GM10248 (cell line): ENCODE measurements at places on chromosomes 7 and 10.

DNA sequence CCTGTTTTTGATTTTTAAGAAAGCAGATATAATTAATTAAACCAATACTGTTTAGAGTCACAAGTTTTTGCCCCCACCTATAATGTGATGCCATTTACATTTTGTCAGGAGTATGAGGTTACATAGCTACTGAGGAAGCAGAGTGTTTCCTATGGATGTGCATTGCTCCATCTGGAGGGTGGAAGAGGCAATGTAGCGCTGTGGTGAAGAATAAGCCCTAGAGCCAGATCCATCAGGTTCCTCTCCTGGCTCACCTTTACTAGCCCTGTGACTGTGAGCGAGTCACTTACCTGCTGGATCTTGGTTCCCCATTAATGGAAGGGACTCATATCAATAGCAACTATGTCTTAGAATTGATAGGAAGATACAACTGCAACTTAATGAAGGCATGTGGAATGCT lies 216.0 kb downstream of the GPAM start:
- no peak for DNase-seq

- no peak for DNase-seq
These were observed 66.1 kb downstream of the COBL start for GRCh38 chr7:51250512-51250911.

DNA sequence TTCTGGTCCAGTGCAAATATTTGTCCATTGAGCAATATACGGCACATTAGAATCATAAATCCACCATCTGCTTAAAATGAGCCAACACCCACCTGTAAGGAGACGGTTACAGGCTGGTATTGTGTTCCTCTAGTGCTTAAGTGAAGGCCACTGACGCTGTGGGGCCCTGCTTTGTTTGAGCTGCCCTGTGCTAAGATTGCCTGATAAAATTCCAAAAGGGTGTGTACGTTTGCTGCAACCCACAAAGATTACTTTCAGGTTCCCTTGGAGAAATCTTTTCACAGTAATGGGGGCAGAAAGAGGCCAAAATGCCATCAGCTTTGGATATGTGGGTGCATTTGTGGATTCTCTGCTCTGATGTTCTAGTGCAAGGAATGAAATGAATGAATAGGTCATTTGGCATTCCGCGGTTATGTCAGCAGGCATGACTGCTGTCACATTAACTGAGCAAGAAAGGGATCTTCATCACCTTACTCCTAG lies 34.4 kb downstream of the AGR3 start:
- DNase-seq, result no peak

- no peak for DNase-seq
These were observed 1.7 kb upstream of the LFNG start for GRCh38 chr7:2517678-2518507.

GRCh38 chr10:88244781-88245625 lies 338.1 kb downstream of the RNLS start:
- no peak for DNase-seq

DNA sequence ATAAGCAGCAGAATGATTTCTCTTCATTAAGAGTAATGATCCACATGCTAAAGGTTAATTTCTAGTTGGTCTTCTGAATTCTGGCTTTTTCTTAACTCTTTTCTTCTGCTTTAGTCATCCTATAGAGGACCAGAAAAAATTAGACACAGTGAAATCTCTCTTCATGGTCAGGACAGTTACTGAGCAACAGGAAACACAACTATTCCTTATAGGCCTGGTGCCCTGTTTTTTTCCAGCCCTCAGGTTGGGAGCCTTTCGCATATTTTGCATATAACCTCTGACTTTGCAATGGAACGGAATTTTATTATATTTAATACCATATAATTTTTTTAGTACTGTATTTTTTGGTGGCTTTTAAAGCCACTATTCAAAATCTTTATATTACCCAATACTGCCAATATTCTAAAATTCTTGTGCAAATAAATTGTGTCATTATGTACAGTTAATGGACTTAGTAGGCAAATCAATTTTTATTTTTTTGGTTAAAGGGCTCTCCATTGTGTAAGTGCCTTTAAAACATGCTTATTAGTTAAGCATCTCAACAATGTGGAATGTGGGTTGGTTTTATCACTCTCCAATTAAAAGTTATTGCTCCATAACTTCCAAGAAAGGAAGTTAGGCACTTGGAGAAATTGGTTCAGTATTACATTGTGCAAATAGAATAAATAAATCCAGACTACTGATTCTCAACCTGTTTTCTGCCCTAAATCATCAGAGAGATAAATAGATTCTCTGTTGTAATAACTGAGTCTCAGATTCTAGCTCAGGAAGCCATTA lies 22.5 kb downstream of the ARL4A start:
- DNase-seq, result no peak

DNA sequence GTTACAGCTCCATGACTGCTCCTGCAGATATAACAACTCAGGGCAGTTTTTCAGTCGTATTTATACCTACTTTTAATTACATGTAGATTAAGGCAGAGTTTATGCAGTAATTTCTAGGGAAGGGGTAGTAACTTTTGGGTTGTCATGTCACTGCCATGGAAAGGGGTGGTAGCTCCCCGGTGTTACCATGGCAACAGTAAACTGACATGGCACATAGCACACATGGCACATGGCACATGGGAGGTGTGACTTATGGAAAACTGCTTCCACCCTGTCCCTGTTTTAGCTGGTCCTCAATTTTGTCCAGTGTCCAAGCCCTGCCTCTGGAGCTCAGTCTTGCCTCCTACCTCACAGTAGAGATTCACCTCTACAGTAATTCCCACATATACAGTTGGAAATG lies 3.9 kb upstream of the TOMM7 start:
- DNase-seq, result no peak

- no peak for DNase-seq
These were observed 68.4 kb downstream of the PHTF2 start for GRCh38 chr7:77866786-77867536.

DNA sequence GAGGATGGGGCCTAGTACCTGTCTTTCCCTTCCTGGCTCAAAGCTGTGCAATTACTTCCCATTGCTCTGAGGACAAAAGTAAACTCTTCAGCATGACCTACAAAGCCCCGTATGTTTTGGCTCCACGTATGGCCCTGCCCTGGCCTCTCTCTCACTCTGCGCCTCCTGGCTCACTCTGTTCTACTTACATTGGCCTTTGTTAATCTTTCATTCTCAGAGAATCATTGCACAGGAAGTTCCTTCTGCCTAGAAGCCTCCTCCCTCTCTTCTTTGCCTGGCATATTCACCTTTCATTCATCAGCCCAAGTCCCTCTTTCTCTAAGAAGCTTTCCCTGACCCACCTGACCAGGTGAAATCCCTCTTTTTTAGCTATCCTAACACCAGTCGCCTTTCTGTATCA lies 23.9 kb downstream of the LIPM start:
- DNase-seq, result no peak

DNA sequence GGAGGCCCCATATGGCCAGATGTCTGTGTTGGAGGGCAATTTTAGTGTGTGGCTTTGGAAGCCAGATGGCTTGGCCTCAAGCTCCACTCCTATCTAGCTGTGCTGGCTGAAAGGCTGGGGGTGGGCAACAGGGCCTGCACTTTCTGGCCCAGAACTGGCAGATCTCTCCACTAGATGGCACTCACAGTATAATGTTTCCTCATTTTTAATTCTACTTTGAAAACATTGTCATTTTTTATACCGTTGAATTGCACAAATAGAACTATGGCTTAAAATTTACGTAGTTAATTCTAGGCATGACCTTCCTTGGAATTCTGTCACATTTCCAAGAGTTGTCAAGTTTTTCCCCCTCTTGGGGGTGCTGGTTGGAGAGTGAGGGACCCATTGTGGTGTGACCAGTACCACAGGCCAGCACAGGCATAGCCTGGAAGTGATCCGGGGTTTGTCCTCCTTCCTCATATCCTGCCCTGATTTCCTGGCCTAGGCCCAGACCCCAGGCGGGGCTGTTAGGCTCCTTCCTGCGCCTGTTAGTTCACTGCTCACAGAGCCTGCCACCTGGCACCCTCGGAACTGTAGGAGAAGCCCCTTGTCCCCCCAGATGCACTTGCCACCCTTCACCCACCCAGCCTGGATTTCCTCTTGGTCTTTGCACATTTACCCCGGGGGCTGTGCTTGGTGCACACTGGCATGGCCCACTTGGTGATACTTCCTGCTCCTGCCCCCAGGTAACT lies 52.8 kb downstream of the ARHGAP22 start:
- peak; percentile 75 for DNase-seq

DNA sequence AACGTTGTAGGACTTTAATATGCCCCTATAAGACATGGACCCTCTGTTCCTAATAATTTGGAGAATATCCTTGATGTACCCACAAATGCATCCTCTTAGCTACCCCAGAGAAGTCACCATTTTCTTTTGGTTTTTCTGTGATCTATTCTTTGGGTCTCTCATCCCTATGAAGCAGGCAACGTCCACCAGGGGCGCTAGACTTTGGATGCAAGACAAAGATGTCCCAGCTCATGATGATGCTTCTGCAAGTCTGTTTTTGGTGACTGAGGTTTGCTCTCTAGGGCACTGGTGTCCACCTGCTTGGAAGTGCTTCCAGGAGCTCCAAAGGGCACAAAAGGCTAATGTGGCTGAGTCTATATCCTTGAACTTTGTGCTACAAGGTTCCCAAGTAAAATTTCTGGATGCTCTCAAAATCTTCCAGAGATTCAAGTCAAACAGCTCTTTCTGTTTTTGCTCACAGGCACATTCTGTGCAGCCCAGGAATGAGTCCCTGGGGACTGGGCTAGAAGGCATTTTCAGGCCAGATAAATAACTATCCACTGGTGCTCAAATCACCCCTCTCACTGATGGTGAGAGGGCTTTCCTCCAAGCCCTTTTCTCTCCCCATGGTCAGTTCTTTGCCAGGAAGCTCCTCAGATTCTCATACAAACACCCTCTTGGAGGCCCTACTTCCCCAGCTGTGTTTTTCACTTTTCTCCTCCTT lies 166.4 kb downstream of the C7orf25 start:
- DNase-seq, result no peak

DNA sequence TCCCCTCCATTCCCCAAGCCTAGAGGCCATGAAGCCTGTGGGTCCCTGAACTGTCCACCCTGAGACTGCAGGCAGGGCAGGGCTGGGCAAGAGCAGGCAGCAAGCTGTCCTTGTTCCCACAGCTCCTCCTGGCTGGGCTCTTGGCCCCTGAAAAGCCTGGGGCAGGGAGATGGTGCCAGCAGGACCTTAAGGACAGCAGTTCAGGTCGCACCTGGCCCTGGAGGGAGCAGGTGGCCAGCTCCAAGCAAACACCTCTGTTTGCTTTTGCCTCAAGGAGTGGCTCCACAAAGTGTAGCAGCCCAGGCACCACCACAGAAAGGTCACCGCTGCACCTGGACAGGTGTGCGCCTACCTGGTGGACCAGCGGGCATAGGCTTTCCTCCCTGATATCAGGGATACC lies 5.2 kb downstream of the RET start:
- DNase-seq, result no peak

DNA sequence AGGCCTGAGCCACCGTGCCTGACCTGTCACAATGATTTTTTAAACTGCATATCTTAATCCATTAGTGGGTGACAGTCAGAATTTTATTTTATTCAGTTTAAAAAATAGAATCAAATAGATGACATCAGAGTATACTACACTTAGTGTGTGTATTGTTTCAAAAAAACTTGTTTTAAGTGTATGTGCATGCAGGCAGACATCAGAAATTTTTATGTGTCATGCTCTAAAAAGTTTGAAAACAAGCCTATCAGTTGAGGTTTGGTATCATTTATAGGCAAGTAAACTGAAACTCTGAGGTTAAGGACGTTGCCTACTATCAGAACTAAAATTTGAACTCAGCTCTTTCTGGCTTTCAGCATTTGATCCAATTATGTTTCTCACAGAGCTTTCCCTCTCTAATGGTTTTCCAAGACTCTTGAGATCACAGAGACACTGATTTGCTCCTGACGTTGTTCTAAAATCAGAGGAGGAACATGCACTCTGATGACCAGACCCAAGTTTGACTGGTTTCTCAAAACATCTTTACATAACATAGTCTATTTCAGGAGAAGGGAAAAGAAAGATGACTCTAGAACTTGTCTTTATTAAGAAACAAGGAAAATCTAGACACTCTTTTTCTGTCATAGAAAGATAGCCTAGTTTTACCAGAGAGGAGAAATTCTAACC lies 188.6 kb downstream of the AUTS2 start:
- DNase-seq, result no peak

GRCh38 chr10:72567421-72567820 lies 58.5 kb downstream of the MICU1 start:
- no peak for DNase-seq

DNA sequence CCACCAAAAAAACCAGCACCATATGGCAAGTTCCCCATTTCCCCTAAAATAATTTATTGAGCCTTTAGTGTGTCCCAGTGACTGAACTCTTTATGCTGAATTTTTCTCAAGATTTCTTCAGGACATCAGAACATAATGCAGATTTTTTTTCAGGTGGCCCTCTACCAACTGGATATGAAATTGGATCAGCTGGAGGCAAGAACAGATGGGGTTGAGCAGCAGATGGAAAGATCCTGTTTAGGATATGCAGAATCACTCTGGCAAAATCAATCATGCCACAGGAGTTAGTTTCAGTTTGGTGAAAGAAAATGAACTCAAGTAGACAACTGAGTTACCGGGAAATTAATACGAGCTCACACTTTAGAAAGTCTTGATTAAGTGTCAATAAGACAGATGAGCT lies 761.5 kb upstream of the C7orf33 start:
- no peak for DNase-seq

- peak; percentile 57 for DNase-seq
These were observed 40.0 kb downstream of the CUX1 start for GRCh38 chr7:101857358-101857811.

DNA sequence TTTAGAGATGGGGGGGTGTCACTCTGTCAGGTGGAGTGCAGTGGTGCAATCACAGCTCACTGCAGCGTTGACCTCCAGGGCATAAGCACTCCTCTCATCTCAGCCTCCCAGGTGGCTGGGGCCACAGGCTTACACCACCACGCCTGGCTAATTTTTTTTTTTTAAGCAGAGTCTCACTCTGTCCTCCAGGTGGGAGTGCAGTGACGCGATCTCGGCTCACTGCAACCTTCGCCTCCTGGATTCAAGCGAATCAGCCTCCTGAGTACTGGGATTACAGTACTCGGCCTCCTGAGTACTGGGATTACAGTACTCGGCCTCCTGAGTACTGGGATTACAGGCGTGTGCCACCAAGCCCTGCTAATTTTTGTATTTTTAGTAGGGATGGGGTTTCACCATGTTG lies 23.6 kb upstream of the PPIA start:
- DNase-seq, result no peak

DNA sequence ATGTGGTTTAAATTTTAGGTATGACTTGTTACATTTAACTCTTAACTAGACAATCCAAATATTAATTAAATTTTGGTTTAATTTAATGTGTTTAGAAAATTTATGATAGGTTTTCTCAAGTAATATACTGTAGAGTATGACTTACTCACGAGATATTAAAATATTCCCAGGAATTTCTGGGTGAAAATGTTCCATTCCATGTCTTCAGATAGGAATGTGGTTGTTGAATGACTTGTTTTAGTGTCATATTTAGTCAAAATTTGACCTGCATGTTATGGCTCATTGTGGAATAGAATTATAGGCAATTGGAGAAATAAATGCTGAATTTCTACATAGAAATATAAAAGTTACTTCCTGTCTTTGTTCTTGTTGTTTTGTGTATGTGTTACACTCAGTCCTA lies 46.7 kb downstream of the SHOC2 start:
- no peak for DNase-seq

GRCh38 chr7:51278797-51279196 lies 37.8 kb downstream of the COBL start:
- DNase-seq, result no peak
